ENCODE measurements at places on chromosomes 1 and 21.

GRCh38 chr1:101244842-101245241 is 8.0 kb downstream of the S1PR1 start:
- DNase-seq = no peak

DNA sequence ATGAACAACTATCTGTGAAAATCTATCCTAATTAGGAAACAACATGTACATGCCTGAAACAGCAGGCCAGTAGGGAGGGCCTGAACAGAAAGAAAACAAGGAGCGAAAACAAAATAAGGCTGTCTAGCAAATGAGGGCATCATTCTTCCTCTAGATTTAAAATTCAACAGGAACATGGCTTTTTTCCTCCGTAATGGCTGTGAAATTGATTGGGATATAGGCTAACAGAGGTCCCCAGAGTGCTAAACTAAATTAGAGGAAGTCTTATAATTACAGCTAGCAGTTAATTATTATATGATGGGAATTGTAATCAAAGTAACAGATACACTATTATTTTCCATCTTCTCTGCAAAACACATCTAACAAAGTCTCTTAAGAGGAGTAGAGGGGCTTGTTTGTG is 51.7 kb upstream of the TIAM1 start:
- no peak for DNase-seq

DNA sequence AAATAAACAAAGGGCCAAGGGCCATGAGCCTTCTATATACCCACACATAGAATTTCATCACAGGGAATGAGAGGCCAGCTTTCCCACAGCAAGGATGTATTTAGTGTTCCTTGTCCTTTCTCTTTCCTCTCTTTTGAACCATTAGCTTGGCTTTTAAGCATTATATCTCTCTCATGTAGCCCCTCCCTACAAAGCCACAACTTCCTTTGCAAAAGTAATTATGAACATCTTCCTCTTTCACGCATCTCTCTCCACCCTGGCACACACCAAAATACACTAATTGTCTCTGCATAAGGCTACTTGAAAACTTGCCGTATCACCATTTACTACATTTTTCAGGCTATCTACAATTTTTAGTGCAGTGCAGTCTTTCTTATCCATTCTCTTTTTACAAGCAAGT is 1.9 kb upstream of the AK5 start:
- no peak for DNase-seq

GRCh38 chr1:67861856-67862516 is 28.7 kb upstream of the GNG12 start:
- DNase-seq = no peak

GRCh38 chr21:16842696-16843035 is 670.2 kb upstream of the CXADR start:
- no peak for DNase-seq

GRCh38 chr1:208159555-208160258 is 84.5 kb downstream of the PLXNA2 start:
- no peak for DNase-seq

GRCh38 chr1:196143602-196144342 is 464.5 kb downstream of the KCNT2 start:
- DNase-seq = no peak

GRCh38 chr1:204036882-204037655 is 35.8 kb upstream of the SOX13 start:
- no peak for DNase-seq

GRCh38 chr21:35399002-35399530 is 350.0 kb upstream of the RUNX1 start:
- no peak for DNase-seq

GRCh38 chr1:40377512-40377911 is 4.0 kb downstream of the SMAP2 start:
- DNase-seq = no peak

GRCh38 chr1:154864189-154864975 is 5.7 kb downstream of the KCNN3 start:
- no peak for DNase-seq
